ENCODE measurements at places on chromosomes 1 and 21.
A peak's percentile ranks its signal among the peaks of the same experiment; 100 is the strongest.

GRCh38 chr1:196608390-196609369 lies at the start of gene KCNT2:
Gene KCNT2, minus strand, starts transcription at chr1:196608440. Its CDS starts 131 bp downstream, at chr1:196608309.
- peak; percentile 95 for DNase-seq

DNA sequence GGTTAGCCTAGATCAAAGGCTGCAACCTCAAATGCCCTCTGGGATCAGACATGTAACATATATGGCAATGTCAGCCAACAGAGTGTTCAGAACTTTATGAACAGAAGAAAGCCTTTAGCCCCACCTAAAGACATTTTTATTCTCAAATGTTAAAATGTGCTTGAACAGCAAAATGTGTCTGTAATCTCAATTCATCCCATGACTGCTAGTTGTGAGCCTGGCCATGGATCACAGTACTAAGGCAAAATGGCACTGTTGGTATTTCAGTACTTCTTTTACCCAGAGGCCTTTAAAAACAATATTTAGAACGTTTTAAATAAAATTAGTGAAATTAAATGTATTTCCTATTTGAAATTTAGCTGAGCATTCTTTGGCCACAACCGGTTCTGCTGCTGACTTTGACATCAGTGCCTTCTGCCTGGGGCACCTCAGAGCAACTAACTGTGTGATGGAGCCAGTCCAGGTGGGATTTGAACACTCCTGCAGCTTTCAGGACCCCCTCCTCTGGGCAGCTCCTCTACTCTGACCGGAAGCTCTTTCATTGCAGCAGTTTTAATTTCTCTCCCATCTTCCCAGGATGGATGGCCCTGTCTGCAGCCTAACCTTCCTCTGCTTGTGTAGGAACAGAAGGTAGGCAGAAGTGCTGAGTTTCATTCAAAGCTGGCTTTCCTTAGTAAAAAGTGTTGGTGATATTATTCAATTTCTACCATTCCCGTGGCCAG lies 68.3 kb upstream of the NFIA start:
- no peak for DNase-seq

DNA sequence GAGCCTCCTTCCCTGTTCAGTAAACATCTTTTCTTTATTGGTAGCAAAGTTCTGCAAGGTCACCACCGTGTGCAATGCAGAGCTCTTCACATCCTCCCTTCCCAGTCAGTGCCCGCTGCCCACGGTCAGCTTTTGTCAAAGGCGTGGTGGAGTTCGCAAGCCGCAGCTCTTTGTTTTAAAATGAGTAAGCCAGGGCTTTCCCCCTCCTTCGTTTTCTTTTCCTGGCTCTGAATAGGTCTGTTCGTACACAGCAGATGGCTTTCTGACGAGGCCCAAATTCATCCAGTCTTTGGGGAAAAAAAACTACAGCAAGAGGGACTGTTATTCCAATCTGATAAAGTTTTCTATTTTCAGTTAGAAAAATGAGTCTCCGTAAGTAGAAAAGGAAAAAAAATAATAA lies 153.2 kb downstream of the LRIG2 start:
- no peak for DNase-seq

GRCh38 chr1:47568763-47569162 lies 130.9 kb downstream of the FOXD2 start:
- no peak for DNase-seq

GRCh38 chr1:10962483-10962882 lies 50.0 kb upstream of the TARDBP start:
- no peak for DNase-seq

DNA sequence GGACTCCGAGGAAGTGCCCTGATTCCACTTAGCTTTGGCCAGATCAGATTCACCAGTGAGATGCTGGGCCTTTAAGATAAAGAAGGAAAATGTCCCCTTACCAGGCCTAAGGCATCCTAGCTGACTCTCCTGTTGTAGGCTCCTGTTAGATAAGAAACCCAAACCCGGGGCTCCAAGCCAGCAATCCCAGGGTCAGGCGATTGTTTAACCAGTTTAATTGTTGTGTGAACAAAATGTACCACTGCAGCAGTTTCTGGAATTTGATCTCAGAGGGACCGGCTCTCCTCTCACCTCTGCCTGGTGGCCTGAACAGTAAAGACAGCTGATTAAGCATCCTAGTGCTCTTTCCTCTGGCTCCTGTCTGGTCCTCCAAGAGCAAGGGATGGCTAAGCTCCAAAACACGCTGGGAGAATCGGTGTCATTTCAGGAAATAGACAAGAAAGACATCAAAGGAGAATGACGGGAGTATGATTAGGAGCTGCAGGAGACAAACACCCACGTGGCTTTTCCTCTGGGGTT lies 9.3 kb upstream of the KLHDC8A start:
- DNase-seq, result no peak

- no peak for DNase-seq
Observed at GRCh38 chr1:94578856-94579255, 37.3 kb upstream of the F3 start.

GRCh38 chr1:32240140-32240951 lies 6.7 kb upstream of the FAM167B start:
- DNase-seq, result peak; percentile 94

DNA sequence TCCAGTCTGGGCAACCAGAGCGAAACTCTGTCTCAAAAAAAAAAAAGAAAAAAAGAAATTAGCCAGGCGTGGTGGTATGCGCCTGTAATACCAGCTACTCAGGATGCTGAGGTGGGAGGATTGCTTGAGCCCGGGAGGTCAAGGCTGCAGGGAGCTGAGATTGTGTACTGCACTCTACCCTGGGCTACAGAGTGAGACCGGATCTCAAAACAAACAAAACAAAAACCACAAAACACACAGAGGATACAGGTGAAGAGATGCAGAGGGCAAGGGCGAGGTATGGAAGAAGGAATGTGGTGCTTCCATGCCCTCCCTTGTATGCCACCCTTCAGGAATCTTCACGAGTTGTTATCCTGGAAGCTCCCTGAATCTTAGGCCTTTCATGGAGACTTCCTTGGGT lies 68.5 kb downstream of the NDUFS5 start:
- no peak for DNase-seq

- DNase-seq, result no peak
Observed at GRCh38 chr21:15329191-15329590, 264.4 kb upstream of the NRIP1 start.

- DNase-seq, result no peak
Observed at GRCh38 chr1:66343569-66344325, 190.2 kb upstream of the SGIP1 start.

DNA sequence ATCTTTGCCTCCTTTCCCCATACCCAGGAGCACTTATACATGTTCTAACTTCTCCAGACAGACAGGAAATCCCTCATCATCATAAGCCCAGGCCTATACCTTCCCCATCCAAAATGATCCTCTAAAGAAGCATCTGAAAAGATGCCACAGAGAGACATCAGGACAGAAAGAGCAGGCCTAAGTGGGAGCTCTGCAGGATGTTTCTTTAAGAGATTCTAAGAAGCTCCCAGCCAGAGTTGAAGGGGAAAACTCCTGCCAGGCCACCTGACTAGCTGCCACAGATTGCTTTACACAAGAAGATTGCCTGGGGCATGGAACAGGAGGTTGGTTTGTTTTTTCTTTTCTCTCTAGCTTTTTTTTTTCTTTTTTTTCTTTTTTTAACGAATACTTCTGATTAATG lies 275.8 kb downstream of the VAV3 start:
- no peak for DNase-seq

- DNase-seq, result no peak
Observed at GRCh38 chr1:104760017-104760416, 1010.3 kb downstream of the AMY1C start.

- DNase-seq, result no peak
Observed at GRCh38 chr1:247334378-247335133, 2.9 kb upstream of the ZNF496 start.

GRCh38 chr1:241711326-241711725 lies 59.2 kb downstream of the WDR64 start:
- DNase-seq, result no peak

- no peak for DNase-seq
Observed at GRCh38 chr1:6185151-6185550, 5.0 kb upstream of the CHD5 start.

- DNase-seq, result no peak
Observed at GRCh38 chr21:38524168-38525153, 26.2 kb upstream of the ERG start.

DNA sequence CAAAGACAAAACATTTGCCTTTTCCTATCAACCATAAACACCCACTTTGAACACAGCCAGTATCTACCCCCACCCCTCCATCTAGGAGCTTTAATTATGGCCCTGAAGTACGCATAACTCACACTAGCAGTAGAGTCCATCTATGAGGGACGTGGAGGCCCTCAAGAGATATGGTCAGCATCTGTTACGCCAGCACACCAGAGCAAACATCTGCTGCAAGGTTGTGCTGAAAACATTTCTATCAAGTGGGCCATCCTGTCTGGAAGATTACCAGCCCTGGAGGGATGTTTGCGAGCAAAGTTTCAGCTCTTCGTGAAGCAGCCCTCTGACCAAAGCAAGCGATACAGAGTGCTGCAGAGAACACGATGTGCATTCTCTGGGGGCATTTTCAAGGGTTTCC lies 74.6 kb downstream of the SLC45A1 start:
- DNase-seq, result no peak

GRCh38 chr1:57122031-57122430 lies 156.2 kb upstream of the C8B start:
- no peak for DNase-seq

DNA sequence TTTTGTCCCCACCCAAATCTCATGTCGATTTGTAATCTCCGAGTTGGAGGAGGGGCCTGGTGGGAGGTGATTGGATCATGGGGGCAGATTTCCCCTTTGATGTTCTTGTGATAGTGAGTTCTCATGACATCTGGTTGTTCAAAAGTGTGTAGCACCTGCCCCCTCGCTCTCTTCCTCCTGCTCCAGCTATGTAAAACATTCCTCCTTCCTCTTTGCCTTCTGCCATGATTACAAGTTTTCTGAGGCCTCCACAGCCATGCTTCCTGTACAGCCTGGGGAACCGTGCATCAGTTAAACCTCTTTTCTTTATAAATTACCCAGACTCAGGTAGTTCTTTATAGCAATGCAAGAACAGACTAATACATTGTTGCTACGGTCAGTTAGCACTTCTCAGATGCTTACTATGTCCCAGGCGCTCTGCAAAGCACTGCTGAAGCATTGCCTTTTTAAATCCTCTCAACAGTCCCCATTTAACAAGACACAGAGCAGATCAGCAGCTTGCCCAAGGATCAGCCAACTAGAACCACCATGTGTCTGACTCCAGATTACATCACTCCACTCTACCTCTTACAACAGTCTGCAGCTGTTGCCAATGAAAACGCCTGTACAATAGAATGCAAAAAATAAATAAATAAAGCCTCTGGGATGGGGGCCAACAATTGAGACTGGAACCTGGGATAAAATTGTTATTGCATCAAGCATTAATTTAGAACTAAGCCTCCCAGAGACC lies 52.4 kb upstream of the USP1 start:
- DNase-seq, result no peak

Measured in ecto neural progenitor cell (in vitro differentiated cells).